Left colon (tissue), 2 donors: ENCODE measurements at places on chromosomes 5 and 9. TPM values are rescaled to one million over a fixed set of nuclear protein-coding genes. Genes with fewer than 3 reads are reported as not detected.

DNA sequence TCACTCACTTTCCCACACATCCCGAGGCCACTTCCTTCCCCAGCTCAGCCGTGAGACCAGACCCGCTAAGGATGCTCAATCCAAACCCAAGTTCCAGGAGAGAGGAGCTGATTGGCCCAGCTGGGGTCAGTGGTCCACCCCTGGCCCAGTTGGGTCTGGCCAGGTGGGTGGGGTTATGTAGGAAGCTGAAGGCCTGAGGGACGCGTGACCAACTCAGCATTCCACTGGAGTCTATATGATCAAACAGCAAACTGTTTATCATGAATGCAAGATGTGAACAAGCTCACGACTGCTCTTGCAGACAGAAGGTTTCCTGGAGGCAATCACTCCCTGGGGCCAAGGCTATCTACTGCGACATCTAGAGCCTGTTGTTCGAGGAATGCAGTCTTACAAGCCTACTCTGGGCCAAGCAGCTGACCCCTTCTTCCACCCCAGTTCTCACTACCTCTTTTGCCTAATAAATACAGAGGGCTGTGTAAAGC lies 4.9 kb upstream of the RAPGEF1 start:
- DNase-seq: no peak

DNA sequence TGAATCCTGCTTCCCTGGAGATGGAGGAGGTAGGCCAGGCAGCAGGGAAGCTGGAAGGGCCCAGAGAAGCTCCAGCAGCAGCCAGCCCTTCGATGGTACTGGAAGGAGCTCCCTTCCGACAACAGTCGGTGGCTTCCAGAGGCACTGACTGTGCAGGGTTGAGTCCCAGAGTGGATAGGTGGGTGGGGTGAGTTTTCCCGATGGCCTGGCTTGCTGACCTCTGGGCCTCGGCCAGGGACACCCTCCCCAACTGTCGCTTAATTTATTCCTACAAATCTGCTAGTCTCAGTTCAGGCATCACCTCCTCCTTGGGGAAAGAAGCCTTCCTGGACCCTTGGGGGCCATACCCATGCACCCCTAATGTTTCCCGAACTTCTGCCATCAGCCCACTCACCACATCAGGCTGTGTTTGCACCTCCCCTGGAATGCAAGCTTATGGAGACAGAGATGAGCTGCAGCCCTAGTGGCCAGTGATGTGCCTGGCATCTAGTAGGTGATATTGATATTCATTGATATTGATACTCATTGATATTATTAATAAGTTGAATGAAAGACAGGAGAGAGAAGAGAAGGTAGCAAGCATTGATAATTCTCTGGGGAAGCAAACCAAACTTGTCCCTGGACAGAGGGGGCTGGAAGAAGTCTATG lies 104.6 kb upstream of the BOD1 start:
- no peak for DNase-seq

DNA sequence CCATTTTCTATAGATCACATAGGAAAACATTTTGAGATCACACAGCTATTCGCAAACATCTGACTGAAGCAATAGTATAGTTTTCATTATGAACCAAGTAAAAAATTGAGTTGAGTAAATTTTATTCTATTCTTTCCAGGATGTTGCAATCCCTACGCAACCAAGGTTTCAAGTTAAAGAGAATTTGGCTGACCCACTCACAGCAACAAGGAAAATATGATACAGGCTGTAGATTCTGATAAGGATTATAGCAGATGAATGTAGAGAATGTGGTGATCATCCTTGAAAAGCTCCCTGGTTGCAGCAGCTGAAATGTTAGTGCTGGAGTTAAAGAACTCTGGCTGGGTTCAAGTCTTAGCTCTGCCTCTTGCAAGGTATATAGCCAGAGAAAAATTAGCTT lies 4.7 kb downstream of the ABCA1 start:
- no peak for DNase-seq

Gene ZDHHC11
- 27.8 TPM for total RNA-seq

GRCh38 chr9:116236979-116237378 lies 83.4 kb downstream of the PAPPA start:
- no peak for DNase-seq

- DNase-seq: peak; percentile 78
Measured at GRCh38 chr5:134171972-134172371, 4.8 kb downstream of the SKP1 start.

GRCh38 chr5:59319250-59319649 lies 574.3 kb downstream of the PDE4D start:
- no peak for DNase-seq

DNA sequence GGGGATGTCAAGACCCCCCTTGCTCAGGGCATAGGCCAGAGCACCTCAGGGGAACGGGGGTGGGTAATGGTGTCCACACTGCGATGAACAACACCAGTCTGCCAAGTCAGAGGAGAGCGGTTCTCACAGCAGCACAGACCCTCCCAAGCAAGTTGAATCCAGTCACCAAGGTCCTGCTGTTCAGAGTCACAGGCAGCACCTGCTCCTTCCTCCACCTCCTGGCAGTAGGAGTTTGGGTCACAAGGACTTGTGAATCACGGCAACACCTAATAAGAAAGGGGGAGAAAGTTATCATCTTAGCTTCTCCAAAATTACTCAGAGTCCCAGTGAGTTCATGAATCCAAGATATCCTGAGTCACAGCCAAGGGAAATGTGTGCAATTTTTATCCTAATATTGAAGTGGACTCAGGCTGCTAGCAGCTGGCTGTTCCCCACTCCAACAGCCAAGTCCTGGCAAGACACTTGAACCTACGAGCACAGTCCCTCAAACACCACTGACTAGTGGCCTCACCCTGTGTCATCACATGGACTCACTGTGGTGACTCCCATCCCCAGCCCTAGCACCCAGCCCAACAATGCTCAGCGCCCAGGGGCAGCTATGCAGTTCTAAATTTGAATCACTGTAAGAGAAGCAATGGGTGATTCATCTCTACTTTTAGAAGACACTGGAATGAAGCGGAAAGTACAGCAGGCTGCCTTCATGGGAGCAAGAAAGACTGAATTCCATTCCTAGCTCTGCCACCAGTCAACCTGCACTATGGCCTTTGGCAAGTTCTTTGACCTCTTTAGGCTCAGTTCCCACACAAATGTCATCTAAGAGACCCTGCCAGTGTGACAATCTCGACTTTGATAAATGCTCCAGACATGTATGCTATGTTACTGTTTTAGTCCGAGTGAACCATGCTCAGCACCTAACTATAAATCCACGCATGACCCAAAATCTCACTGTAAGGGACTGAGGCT lies 113.7 kb downstream of the KLHL3 start:
- no peak for DNase-seq

GRCh38 chr5:180375955-180376354 lies 22.8 kb upstream of the GFPT2 start:
- DNase-seq: no peak

Gene CCNJL
- 19.0 TPM for total RNA-seq

DNA sequence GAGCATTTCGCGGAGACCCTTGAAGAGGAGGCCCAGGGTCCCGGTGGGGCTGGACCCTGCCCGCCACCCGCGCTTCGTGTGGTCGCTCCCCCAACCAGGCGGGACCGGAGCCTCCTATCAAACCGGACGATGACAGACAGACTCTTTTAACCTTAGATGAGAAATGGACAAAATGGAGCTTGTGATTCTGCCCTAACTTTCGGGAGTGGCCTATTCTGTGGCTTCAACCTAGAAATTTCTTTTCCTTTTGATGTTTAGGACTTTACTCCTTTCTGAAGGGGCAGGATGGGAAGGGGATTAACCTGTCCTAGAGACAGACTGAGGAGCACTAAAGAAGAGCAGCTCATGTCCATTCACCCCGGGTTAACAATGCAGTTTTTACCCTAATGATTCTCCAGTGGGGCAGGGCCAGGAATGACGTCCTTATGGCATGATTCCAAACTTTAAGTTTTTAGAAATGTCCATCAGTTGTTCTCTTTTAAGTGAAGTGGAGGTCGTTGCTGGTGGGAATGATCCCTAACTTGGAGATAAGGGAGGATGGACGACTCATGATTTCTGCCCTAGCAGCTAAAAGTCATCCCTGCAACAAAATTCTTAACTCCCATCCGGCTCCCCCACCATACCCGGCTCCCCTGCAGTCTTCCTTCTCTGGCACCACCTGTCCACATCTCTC lies 1.0 kb downstream of the NIPSNAP3A start:
- peak; percentile 9 for DNase-seq

DNA sequence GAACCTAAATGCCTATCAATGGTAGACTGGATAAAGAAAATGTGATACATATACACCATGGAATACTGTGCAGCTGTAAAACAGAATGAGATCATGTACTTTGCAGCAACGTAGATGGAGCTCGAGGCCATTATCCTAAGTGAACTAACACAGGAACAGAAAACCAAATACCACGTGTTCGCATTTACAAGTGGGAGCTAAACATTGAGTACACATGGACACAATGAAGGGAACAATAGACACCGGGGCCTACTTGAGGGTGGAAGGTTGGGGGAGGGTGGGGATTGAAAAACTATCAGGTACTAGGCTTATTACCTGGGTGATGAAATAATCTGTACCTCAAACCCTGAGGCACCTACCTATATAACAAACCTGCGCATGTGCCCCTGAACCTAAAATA lies 22.4 kb upstream of the DEPDC1B start:
- DNase-seq: no peak

GRCh38 chr5:151153300-151153699 lies 4.3 kb downstream of the ANXA6 start:
- no peak for DNase-seq

Gene CCDC187
- 0.67 TPM for total RNA-seq

DNA sequence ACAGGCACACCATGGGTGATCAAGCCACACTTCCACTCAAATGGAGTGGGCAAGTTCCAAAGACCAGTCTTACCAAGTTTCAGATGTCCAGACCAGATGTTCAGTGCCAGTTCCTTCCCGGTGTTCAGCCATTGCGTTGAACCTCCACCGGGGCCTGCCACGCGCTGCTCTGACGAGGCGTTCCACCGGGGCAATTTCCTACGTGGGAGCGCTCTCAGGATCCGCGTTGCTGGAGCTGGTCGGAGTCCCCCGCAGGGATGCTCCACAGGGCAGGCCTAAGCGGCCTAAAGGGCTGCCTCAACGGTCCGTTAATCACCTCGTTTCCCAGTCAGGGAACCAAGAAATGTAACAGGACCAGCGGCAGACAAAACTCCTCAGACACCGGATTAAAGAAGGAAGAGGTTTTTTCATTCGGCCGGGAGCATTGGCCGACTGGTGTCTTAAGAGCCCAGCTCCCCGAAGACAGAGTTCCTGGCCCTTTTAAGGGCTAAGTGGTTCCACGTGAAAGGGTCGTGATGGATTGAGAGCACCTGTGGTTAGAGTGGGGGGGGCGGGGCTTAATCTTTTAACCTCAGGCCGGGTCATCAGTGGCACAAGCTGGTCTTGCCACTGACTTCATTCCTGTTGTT lies 35.7 kb upstream of the PPP1R26 start:
- DNase-seq: no peak

Gene PFDN1
- 37.2 TPM for total RNA-seq

- DNase-seq: no peak
Measured at GRCh38 chr9:137607141-137607857, 1.8 kb downstream of the ARRDC1 start.

- peak; percentile 85 for DNase-seq
Measured at GRCh38 chr9:136791516-136792276, 552 bp downstream of the TMEM141 start.
